ENCODE measurements at places on chromosomes 11 and 22.

DNA sequence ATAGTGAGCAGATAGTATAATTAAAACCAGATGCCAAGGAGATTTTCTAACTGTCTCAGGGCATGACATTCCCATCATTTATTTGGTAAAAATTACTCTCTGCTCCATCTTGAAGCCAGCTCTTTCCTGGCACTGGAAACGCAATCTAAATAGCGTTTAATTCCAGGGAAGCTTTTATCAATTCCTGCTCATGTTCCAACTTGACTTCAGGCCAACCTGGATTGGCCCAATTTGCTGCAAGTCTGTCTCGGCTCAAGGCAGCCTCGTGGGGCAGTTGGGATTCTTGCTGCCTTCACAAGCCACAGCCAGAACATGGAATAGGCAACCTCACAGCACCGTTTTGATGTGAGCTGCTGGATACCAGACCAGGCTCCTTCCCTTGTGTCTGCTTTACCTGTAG is 1255.9 kb downstream of the TBC1D22A start:
- no peak for DNase-seq

DNA sequence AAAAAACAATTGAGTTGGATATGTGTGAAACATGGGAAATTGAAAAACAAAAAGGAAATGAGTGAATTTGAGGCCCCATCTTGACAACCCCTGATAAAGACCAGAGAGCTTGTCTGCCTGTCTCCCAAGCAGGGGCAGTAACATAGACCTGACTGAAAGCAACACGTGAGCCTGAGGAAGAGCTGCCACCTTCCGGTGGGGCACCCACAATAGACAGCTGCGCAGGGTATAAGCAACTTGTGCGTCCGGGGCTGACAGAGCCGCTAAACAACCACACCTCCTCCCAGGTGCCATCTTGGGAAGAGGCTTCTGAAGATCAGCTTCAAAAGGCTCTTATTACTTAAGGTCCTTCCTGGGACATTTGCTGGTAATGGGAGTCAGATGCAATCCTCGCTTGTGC is 166.8 kb downstream of the NTM start:
- no peak for DNase-seq

DNA sequence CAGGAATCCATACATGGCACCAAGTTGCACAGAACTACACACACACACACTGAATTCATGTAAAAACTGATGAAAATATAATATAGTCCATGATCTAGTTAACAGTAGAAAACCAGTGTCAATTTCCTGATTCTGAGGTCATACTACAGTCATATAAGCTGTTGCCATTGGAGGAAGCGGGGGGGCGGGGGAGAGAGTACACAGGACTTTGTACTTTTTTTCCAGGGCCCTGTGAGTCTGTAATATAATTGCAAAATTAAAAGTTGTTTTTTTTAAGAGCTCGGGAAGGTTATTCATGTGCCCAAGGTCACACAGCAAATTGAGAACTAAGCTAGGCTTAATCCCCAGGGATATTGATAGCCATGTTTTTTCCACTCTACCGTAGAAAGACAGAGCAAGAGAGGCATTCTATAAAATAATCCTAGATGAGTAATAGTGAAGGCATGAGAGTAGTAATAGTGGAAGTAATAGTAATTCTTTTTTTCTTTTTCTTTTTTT is 312.3 kb downstream of the MN1 start:
- DNase-seq: no peak

DNA sequence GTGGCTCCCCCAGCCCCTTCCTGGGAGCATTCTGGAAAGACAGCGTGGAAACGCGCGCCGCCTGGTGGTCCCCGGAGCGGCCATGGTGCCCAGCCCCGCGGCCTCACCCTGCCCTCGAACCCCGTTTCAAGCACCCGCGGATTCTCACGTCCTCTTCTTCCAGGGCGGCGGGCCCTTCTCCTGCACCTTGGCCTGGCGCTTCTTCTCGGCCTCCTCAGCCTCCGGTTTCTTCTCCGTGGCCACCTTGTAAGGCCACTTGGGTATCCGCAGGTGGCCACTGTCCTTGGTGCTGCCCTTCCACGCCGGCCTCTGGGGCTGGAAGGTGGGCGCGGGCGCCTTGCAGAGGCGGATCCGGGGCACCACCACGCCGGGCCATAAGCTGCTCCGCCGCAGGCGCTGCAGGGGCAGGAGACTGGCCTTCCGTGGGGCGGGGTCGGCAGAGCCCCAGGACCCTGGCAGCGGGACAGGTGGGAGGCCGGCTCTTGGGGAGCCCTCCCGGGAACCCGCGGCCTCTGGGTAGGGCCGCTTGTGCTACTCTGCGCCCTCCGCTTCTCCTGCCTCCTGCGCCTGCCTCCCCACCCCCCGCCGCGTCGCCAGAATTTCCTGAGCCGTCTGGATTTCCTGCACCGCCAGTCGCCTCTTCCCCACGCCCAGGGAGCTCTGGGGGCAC is 83.4 kb downstream of the TRIM51G start:
- no peak for DNase-seq

DNA sequence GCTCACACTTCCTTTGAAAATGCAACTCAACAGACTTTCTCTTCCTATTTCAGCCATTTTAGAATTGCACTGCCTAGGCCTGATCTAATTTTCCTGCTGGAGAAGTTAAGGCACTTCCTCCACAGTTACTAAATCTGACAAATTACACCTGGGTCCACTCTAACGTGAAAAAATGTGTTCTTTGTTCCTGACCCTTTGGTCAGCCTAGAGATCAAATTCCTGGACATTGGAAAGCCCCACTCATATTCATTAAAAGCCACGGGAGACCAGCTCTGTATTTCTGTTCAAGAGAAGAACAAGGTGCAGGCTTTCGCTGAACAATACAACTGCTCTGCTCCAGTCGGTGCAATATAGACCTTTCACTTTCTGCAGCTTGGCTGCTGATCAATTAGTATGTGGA is 96.6 kb downstream of the MPPED2 start:
- no peak for DNase-seq

DNA sequence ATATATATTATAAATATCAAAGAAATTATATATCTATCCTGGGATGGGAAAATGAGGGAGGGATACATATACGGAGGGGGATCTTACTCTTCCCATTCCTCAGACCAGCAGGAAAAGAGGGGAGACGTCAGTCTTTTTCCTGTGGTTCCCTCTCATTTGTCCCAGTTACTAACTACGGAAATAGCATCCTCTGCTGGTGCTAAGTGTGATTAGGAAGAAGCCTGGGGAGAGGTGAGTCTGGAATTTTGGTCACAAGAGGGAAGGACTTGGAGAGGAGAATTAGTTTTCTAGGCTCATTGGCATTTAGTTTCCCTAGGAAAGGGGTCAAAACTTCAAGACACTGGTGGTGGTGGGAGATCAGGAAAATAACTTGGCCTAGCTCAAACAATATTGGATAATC is 11.6 kb downstream of the MED19 start:
- no peak for DNase-seq

DNA sequence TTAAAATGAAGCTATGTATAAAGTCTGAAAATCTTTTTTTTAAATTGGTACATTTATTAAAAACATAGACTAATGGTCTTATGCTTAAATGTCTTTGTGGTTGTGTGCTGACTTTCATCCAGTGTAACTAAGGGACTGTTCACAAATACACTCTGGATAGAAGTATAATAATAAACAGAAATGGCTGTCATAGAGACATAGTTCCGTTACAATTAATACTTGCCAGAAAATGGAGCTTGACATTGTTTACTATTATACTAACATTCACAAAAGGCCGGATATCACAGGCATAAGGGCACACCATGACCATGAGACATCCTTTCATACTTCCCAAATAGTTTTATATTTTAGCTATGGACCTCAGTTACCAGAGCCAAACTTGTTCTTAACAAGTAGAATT is 161.3 kb downstream of the DDX10 start:
- no peak for DNase-seq

DNA sequence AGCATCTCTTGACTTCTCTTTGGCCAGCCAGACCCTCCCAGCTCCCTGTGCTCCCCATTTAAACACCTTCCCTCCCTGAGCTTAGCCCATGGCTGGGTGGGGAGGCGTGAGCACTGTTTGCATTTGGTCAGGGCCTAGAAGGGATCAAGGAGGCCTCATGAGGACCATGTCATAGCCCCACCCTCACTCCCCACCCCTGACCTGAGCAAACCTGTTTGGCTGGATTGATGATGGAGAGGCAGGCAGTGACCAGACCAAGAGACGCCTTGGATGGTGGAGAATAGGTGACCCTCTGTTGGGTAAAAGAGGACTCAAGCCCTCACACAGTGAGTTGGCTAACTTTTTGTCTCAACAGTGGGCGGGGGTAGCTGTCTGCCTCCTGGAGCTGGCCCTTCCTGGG is 49.9 kb downstream of the ST3GAL4 start:
- DNase-seq: no peak

All from stimulated activated CD4-positive, alpha-beta T cell treated with anti-CD3 and anti-CD28 coated beads, TNF-alpha, amount 100 ng/mL, for 1 hour (primary cell).